ENCODE measurements at places on chromosomes 4 and X.

GRCh38 chr4:125492957-125493356 lies 178.2 kb downstream of the FAT4 start:
- no peak for DNase-seq

DNA sequence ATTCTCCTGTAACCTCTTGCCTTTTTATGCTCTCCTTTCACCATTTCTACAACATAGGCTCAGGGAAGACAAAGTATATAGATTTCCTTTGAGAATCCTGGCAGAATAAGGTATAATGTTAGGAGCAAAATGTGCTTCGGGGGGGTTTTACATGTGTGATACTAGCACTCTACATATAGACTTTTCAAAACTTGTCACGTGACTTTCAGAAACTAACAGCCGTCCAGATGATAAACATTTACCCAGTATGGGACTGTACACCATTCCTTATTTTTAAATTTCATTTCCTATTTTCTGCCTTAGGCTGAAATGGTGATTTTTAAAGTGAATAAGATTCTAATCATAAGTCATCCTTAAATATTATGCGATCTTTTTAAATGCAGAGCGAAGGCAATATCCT lies 420.4 kb upstream of the PITX2 start:
- DNase-seq, result no peak

GRCh38 chrX:41033299-41033698 lies 51.9 kb upstream of the USP9X start:
- no peak for DNase-seq

GRCh38 chr4:114108869-114109268 lies 129.4 kb upstream of the ARSJ start:
- no peak for DNase-seq

DNA sequence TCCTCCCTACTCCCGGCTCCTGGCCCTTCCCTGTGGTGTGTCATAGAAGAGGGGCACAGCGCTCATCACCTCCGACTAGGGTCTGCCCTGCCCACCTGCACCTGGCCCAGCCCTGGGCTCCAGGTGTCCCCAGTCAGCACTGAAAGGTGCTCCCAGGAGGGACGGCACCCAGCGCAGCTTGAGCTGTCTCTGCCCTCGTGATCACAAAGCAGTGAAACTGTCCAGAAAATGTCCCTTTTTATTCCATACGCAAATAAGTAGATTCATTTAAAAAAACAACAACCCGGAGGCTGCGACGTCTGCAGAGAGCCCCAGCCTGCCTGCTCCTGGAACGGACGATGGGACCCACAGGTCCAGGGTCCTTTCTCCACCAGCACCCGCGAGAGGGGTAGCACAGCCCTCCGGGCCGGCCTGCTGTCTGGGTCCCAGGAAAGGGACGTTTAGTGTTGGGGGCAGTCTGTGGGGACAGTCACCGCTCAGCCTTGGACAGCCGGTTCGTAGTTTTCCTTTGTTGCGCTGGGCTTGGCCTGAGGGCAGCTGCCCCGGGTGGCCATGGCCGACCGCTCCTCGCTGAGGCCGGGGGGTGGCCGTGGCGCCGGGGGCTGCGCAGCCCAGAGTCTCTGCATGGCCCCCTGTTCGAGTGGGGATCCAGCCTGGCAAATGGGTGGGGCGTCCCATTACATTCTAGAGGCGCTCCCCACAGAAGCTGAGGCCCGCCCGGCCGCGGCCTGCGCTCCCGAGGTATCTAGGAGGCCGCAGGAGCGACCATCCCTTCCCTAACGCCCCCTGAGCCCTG lies 4.6 kb downstream of the HMX1 start:
- DNase-seq, result no peak

DNA sequence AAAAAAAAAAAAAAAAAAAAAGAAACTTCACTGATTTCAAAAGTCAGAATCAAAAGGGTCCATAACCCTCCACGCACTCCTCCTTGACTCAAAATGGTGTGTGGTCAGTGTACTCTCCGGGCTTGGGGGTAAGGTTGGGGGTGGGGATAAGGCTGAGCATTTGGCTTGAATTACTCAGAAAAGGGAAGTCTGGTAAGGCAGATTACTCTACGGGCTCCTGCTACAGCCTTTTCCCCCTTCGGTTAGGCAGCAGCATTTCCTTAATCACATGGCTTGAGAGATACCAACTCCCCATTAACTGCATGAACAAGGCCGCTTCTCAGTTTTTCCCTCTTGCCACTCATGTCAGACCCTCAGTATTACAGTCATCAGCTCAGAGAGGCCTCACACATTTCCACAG lies 135.4 kb upstream of the DUSP21 start:
- DNase-seq, result no peak
